ENCODE measurements at places on chromosomes 3 and 15. TPM values are rescaled to one million over a fixed set of nuclear protein-coding genes. Genes with fewer than 3 reads are reported as not detected.
A peak's percentile ranks its signal among the peaks of the same experiment; 100 is the strongest.

- DNase-seq = no peak
These were observed 156.9 kb downstream of the MEX3B start for GRCh38 chr15:81888748-81889484.

Gene MAP6D1
- total RNA-seq = 1.9 TPM

- DNase-seq = no peak
These were observed 109.6 kb upstream of the KLF13 start for GRCh38 chr15:31217067-31217466.

DNA sequence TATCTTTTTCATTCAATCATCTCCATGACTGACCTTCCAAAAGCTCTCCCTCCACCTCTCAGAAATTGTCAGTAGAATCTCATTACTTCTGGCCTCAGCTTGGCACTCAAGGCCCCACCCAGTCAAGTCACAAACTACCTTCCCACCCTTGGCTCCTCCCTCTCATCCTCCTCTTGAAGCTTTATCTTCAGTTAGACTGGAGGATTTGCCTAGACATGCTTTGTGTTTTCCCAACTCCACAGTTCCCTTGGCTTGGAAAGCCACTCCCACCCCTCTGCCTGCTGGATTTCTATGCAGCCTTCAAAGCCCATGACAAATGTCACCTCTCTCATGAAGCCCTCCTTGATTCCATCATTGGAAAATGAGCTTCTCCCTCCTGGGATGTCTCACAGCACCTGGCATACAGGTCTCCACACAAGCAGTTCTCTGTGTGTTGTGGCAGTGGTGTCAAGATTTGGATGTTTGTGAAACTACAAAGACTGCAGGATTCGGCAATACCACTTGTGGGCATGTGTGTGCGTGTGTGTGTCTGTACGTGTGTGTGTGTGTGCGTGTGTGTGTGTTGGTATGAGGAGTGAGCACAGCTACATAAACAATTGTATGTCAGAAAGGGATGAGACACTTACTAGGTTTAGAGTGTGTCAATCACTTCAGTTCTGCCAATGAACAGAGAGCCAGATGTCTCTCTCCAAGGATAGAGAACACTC lies 45.3 kb upstream of the VPS8 start:
- no peak for DNase-seq

DNA sequence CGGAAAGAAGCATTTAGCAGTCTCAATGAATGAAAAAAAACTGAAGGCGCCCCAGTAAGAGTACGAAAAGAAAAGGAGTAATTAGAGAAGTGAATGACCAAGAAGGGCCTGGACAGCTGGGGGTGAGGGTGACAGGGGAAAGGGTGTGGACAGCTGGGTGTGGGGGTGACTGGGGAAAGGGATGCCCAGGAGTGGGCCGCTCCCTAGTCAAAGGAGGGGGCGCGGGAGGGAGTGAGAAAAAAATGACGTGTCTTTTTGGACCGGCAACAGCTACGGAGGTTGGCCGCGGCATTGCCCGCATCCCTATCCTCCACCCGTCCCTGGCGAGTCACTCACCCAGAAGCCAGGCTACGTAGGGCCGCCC lies 274 bp upstream of the ZCWPW2 start:
- DNase-seq = no peak

DNA sequence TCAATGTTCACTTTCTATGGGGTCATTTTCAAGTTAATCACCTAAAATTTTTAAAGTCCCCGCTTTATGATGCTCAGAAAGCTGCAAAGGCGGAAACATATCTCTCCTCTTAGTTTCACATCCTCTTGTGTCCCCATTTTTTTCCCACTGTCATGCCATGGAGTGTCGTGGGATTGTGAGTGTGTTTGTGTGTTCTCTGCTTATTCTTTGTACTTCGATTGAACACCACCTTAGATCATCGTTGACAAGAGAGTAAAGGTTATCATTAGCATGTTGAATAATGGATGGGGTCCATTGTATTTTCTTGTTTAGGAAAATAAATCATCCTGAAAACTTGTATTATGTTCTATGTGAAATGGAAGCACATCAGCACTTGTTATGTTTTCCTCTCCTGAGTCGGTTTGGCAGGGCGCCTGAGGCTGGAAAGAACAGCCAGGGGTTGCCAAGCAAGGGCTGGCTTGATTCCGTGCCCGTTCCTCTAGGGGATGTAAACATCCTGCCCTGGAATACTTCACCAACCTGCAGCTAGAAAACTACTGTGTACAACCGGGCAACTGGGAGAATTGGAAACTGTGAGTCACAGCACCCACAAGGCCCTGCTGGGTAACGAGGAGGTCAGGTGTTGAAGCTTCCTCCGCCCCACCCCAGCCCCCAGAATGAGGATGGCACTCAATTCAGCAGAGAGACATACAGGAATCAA lies 67.2 kb downstream of the EIF4E3 start:
- peak; percentile 91 for DNase-seq

Gene TEX55
- total RNA-seq = not detected

Gene RHCG
- total RNA-seq = not detected

DNA sequence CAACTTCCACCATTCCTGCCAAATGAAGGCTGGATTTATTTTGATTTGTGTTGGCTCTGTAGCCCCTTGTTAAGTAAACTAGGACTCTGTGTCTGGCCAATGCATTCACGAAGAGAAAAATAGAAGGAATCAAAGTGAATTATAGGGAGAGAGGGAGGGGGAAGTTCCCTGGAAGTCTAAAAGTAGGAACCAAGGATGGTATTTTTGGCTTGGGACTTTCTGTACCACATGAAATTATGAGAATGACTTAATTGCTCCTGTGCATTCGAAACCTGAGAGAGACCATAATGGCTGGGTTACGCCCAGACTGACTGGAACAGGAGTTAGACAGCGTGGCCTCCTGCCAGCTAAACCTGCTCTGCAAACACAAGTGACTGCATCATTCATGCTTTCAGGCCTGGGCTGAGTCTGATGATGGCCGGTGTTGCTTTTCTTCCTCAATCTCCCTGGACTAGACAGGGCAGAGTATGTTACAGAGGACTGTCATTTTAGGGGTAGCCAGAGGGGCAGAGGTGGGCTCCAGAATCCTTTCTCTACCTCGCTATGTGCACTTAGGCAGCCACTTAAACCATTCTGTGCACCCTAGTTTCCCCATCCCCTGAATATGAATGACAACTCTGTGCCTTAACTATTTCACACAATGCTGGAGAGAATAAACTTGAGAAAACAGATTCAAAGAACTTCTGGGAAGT lies 58.9 kb downstream of the MYO1E start:
- peak; percentile 87 for DNase-seq

DNA sequence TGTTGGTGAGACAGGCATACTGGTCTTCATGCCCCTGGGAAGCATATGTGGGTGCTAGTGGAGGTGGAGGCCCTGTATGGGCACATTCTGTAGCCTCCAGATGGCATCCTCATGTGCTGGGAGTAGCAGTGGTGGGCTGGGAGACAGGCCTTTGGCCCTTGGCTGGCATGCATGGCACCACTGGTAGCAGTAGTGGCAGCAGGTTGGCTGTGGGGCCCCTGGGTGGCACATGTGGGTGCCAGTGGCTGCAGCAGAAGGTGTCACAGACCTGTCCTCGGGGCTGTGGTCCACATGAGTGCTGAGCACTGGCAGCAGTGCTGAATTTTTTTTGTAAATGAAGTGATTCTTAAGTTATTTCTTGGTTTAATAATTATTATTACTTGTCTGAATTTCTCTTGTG lies 71.2 kb downstream of the TNFAIP8L3 start:
- no peak for DNase-seq

Gene SCAANT1
- total RNA-seq = not detected

DNA sequence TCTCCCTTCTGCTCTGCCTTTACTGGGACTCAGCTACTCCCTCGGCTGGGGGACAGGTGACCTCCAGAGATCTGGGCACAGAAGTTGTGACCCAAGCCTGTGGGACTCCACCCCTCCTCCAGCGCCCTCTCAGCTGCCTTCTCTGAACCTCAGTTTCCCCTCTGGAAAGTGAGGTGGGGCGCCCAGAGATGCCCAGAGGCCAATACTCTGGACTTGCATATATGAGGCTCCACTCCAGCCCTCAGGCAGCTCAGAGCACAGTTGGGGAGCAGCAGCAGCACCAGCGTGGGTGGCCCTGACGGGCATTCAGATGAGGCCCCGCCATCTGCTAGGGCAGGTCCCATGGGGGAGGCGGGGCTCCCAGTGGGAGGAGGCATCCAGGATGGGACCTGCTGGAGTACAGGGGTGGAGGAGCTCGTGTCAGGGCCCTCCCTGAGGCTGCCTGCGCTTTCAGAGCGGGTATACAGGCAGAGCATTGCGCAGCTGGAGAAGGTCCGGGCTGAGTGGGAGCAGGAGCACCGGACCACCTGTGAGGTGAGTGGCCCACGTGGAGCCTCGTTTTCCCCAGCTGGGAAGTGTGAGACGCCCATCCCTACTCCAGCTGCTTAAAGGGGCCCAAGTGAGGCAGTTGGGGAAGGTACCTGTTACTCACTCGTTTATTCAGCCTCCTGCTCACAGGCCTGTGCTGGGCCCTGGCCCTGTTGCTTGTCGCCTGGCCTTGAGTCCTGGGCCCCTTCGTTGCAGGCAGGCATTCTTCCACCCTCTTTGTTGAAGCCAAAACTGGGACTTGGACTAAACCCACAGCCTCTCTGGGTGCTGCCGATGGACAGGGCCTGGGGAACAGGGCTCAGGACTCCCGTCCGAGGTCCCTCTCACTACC lies 35.4 kb downstream of the PSTPIP1 start:
- DNase-seq = peak; percentile 44

Gene CILP
- 10.2 TPM for total RNA-seq

DNA sequence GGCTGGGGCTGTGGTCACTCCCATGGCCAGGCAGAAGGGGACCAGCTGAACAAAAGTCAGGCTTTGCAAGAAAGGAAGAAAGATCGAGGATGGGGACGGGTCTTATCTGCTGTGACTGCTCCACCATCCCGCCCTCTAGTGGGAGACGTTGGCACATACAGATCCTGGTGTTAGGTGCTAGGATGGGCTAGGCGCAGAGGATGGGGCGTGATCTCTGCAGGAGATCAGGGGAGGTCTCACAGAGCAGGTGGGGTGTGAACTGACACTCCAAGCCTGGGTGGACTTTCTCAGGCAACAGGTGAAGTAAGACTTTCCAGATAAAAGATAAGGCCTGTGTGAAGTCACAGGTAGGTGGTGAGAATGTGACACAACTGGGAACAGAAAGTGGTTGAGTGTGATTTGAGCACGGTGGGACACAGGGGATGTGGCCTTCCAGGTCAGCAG lies 141.9 kb upstream of the SMAD3 start:
- DNase-seq = no peak

DNA sequence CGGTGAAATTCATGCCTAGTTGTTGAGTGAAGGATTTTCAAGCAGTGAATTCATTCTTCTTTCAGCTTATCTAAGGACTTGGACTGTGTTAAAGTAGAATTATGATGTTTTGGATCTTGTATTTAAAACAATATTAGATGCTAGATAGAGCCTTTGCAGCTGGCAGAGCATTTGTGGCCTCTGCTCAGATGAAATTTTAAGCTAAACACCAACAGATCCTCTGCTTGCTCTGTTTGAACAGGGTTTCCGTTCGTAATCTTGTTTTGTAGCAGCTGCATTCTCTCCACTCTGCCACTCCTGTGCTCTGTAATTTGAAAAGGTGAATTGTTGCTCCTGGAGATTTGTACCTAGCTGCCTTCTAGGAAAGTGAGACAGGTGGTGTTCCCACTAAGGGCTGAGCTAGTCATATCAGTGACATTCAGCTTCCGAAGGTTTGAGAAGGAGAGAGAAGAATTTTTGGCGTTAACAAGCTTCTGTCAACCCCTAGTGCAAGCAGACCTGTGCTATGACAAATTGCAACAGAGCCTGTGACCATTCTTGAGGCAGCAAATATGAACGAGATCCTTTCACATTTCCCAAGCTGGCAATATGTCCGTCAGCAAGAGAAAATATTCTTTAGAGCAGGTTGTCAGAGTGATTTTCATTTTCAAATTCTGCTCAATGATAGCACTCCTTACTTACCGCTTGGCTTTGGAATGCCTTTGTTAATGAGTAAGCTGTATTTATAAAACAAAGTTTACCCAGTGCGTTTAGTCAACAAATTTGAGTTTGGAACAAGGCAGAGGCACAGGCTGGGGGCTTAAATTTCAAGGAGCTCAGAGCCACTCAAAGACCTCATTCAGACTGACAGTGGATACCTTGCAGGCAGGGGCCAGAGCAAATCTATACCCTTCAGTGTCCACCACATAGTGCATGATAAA lies 5.3 kb downstream of the CHST2 start:
- no peak for DNase-seq

Gene RTP1
- total RNA-seq = not detected

DNA sequence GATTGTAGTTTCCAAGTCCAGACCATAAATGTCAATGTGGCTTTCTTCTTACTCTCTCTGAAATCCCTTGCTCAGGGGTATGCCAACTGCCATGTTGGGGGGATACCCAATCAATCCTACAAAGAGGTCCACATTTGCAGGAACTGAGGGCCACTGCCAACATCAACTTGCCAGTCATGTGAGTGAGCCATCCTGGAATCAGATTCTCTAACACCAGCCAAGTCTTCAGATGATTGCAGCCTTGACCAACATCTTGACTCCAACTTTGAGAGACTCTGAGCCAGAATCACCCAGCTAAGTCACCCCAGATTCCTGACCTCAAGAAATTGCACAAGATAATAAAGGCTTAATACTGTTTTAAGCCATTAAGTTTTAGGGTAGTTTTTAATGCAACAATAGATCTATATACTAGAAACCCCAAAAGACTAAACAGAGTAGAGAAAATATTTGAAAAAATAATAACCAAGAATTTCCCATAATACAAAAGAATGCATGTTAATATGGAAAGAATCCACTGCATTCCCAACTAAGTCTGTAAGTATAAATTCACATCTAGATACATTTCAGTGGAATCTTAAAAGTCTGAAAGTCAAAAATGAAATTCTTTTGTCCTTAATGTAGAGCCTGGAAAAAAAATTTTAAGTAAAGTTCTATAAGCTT lies 22.4 kb downstream of the ISG20 start:
- no peak for DNase-seq

- no peak for DNase-seq
These were observed 4.3 kb downstream of the FGF7 start for GRCh38 chr15:49427372-49427771.

- no peak for DNase-seq
These were observed 14.8 kb downstream of the WDR53 start for GRCh38 chr3:196553551-196553950.

GRCh38 chr3:188152660-188153436 lies 1.1 kb upstream of the LPP start:
- peak; percentile 57 for DNase-seq

Gene CFAP44
- total RNA-seq = 14.1 TPM

GRCh38 chr15:41564286-41564959 lies 5.4 kb downstream of the TYRO3 start:
- DNase-seq = no peak

- DNase-seq = peak; percentile 18
These were observed 7.0 kb downstream of the PSTPIP1 start for GRCh38 chr15:77001966-77002365.

Gene ROBO1
- total RNA-seq = 14.8 TPM

- DNase-seq = no peak
These were observed 167.8 kb upstream of the DPH6 start for GRCh38 chr15:35713733-35714132.

Gene REC114
- total RNA-seq = not detected
